ENCODE measurements at places on chromosomes 12 and 14.

DNA sequence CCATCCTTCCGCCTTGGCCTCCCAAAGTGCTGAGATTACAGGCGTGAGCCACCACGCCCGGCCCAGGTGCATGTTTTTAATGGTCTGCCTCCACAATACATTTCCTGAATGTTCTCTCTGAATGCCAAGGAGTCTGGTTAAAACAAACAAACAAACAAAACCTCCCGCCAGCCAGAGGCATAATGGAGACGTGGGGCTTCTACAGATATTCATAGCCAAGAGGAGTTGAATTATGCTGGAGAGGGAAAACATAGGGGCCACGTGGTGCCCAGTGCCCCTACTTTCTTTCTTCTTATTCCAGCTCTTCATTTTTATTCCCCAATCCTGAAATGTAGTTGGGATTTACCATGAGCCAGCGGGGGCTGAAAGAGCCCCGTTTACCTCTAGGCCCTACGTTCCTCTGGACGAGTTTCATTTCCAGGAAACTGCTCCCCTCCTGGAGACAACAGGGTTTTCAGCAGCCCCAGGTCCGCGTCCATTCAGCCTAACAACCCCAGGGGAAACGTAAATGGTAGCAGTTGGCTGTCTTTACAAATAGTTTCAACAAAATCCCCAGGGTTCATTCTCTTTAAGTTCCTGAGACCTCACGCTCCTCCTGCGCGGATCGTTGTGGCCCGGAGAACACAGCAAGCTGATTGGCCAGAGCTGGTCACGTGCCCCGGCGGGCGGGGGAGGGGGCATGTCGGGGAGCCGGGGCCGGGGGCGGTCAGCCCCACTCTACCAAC is 108.5 kb upstream of the ESRRB start:
- no peak for DNase-seq

DNA sequence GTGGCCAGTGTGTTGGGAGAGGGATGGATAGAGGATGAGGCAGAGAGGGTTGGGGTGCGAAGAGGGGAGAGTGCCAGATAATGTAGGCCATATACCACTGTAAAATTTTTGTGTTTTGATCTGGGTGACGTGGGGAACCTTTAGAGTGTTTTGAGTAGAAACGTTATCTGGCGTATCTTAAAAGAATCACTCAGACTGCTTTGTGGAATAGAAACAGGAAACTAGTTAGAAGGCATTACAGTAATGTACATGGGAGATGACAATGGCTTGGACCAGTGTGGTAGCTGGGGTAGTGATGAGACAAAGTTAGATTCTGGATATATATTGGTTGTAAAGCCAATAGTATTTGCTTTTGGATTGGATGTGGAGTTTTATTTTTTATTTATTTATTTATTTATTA is 20.6 kb downstream of the ATF1 start:
- no peak for DNase-seq

DNA sequence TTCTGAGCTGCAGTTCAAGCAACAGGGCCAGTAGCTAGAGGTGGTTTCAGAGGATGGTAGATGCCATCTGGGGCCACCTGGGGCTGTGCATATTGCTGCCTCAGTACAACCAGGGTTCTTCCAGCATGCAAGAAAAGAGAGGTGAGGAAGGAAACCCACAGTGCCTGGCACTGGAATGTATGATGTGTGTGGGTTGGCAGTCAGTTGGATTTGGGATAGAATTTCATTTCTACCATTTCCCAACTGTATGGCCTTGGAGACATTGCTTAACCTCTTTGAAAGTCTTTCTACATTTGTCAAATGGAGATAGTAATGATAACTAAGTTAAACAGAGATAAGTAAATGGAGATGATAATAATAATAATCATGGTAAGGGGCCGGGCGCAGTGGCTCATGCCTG is 10.2 kb upstream of the LRRC10 start:
- no peak for DNase-seq

DNA sequence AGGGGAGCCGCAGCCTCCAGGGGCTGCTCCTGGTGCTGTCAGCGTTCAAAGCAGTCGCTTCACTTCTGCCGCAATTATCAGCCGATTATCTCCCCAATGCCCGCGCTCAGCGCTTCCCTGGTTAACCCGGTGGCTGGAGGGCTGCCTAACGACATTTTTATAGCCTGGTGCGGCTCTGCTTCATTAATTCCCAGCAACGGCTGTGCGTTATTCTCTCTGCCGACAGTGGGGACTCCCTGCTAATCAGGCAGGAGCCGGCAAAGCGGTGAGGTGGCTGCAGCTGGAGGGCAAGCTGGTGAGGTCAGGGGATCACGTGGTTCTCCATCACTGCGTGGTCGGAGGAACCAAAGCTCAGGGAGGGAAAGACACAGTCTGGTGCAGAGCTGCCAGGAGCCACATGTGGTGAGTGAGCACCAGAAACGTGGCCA is 62.9 kb downstream of the GLRX5 start:
- no peak for DNase-seq

GRCh38 chr12:67471810-67472209 is 176.7 kb upstream of the DYRK2 start:
- no peak for DNase-seq

GRCh38 chr12:123268850-123269249 is 2.8 kb downstream of the CDK2AP1 start:
- DNase-seq, result no peak

DNA sequence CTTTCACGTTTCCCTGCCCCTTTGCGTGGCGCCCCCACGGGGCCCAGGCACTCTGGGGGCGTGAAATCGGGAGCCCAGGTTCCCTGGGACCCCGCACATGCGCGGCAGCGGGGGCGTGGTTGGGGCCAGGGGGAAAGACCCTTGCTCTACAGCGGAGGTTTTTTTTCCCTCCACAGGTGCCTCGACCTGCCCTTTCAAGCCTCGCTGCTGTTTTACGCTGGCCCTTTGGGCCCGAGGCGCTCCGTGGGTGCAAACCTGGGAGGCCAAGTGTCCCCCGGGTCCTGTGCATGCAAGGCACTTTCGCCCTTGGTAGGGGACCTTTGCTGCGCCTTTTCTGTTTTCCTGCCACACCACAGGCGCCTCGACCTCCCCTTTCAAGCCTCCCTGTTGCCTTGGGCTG is 329.8 kb downstream of the ALG10 start:
- DNase-seq, result no peak

GRCh38 chr12:84408936-84409335 is 503.7 kb downstream of the SLC6A15 start:
- no peak for DNase-seq
